ENCODE measurements at places on chromosomes 2 and 18. TPM values are rescaled to one million over a fixed set of nuclear protein-coding genes. Genes with fewer than 3 reads are reported as not detected.

The CNRIP1 gene
- total RNA-seq = 16.9 TPM

The SERPINB13 gene
- total RNA-seq = not detected

The CPO gene
- 0.37 TPM for total RNA-seq

DNA sequence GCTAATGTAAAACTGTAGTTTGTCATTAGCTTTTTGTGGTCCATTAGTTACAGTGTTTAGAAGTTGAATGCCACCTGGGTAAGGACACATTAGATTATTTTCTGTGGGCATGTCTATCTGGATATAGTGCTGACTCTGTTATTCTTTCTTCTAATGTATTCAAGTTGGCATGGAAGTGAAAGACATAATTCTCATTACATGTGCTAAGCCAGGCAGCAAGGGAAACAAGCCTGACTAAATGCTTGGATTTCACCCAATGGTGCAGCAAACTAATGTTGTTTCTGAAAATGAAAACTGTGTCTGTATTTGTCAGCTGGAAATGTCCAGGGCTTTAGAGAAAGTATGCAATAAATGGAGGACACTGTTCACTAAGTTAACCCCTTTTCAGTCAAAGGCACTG, 100.7 kb downstream of the NUP35 start:
- H3K4me3 ChIP-seq = no peak overlapping the region
- H3K27ac ChIP-seq = no peak overlapping the region
- H3K27me3 ChIP-seq = no peaks in the 10 kb centered on the region
- H3K4me1 ChIP-seq = no peaks in the 10 kb centered on the region
- no peaks in the 10 kb centered on the region for H3K36me3 ChIP-seq

DNA sequence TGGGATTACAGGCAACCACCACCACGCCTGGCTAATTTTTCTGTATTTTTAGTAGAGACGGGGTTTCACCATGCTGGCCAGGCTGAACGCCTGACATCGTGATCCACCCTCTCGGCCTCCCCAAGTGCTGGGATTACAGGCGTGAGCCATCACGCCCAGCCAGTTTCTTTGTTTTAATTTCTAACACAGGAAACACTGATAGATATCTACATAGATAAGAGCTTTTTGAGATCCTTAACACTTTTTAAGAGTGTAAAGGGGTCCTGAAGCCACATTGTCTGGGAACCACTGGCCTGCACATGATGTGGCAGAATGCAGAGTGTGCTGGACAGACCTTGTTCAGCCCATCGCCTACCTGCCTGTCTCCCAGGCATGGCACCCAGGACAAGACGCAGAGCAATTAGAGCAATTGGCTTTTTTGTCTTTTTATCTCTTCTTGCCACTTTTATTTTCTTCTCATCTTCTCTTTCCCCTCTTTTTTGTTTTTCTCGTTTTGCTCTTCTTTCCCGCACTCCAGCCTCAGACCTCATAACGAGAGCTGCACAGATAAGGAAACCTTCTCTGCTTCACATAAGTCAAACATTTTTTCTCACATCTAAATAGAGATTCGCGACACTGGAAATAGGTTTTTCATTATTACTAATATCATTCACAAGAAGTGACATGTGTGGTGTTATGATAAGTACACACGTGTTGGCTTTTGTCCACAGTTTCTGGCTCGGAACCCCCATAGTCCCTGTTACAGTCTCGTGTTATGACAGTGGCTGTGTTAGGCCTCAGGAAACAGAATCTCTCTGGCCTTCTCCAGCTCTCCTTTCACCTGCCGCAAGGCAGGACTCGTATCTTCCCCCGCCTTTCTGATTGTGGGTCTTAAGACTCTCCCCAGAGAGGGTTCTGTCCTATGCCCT, 25.2 kb upstream of the GPR55 start:
- no peak overlapping the region for H3K27ac ChIP-seq
- no peaks in the 10 kb centered on the region for H3K4me1 ChIP-seq
- no peak overlapping the region for H3K4me3 ChIP-seq
- DNase-seq = no peak

DNA sequence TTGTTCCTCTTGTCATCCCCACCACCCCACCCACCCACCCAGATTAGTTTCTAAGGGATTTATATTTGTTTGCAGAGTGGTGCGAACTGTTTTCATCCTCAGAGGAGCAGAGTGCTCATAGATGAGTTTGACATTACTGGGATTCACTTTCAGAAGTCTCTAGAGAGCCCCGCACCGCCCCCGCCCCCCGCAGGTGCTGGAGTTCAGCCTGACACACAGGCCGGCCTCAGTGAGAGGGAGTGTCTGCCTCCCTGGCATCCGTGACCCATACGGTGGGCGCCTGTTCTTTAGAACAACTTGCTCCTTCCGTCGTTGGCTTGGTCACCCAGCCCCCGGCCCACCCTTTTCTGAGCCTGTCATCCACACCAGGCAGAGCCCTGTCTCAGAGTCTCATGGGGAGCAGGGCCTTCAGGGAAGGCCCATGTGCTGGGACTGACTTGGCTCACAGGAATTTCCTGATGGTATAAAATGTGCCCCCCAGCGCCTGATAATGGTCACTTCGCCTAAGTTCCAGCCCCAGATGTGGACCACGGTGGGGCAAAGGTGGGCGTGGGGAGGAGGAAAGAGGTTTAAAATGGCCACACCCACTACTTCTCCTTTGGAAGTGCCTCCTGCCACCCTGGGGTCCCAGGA, 44.3 kb downstream of the HPCAL1 start:
- H3K4me1 ChIP-seq = peaks cover 18% of the 10 kb centered on the region
- H3K36me3 ChIP-seq = no peaks in the 10 kb centered on the region
- peak overlapping the region; percentile 70 for H3K27ac ChIP-seq
- DNase-seq = no peak
- H3K27me3 ChIP-seq = no peaks in the 10 kb centered on the region

All from left lung (tissue), 14 donors.